ENCODE measurements at places on chromosomes 4 and X. TPM values are rescaled to one million over a fixed set of nuclear protein-coding genes. Genes with fewer than 3 reads are reported as not detected.

- H3K4me1 ChIP-seq = peaks cover 5% of the 10 kb centered on the region
- no peaks in the 10 kb centered on the region for H3K36me3 ChIP-seq
- H3K27ac ChIP-seq = no peak overlapping the region
Observed at GRCh38 chrX:13265549-13266132, 54.2 kb downstream of the ATXN3L start.

DNA sequence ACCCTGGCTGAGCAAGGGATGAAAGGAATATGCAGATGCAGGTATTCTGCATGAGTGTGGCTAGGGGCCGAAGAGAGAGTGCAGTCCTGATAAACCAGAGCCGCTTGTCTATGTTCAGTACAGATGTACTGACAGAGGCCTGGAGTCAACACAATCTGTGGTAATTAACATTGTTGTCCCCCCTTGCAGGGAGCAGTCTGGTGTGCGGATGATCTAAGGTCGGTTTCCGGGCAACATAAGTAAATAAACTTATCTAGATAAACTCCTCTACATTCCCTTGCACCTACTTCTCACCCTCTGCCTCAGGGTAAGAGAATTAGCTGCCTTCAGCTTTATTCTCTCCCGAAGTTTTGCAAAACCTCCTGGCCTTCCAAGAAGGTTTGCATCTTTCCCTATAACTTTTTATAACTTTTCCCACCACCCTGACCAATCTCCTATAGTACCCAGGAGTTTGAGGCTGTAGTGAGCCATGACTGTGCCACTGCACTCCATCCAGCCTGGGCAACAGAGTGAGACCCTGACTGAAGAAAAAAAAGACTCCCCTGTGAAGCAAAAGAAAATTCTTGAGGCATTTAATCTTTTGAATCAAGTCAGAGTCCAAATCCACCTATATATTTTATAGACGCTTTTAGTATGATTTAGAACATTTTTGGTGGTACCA is 26.6 kb downstream of the SNX25 start:
- no peak for DNase-seq
- peaks cover 8% of the 10 kb centered on the region for H3K36me3 ChIP-seq

- H3K27ac ChIP-seq = no peak overlapping the region
- no peaks in the 10 kb centered on the region for H3K4me1 ChIP-seq
- H3K36me3 ChIP-seq = peaks cover 35% of the 10 kb centered on the region
- DNase-seq = no peak
Observed at GRCh38 chrX:71239781-71240180, 14.2 kb downstream of the ZMYM3 start.

DNA sequence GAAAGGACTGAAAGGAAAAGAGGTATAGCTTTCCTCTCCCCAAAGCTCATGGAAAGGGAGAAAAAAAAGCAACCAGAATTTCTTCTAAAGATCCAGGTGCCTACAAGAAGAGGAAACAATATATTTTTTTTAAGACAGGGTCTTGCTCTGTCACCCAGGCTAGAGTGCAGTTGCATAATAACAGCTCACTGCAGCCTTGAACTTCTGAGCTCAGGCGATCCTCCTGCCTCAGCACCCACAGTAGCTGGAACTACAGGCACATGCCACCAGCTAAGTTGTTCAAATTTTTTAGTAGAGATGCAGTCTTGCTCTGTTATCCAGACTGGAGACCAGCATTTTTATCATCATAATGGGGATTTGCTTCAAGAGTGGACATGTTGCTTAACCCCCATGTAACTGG is 30.5 kb upstream of the BBS12 start:
- no peak overlapping the region for H3K27ac ChIP-seq
- H3K4me3 ChIP-seq = no peak overlapping the region
- H3K36me3 ChIP-seq = no peaks in the 10 kb centered on the region
- no peaks in the 10 kb centered on the region for H3K4me1 ChIP-seq
- no peak for DNase-seq

DNA sequence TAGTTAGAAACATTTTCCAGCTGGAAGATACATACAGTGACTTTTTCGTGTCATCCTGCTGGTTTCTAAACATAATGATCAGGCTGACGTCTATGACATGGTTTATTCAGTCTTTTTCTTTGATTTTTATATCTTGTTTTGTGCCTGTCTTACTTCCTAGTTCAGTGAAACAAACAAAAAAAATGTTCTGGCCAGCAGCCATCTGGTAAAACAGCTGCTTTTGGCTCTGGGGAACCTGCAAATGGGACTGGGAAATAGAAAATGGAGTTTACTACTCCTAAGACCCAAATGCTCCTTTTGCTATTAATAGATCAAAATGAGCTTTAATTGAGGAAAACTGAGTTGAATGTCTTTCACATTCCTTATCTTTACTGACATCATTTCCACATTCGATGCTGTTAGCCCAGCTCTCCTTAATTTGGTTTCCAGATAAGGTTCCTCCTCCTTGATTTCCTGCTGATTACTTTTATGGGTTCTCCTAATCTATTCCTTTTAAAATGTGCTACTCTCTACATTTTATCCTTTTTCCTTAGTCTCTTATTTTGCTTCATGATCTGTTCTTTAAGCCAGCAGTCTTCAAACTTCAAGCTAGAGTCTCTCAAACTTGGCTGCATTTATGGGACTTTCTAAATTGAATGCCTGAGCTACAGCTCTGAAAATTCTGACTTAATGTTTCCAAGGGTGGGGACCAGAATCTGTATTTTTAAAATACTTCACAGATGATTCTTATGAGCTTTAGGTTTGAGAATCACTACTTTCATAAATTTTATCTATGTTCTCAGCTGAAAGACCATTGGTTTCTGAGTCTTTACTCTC is 499.5 kb downstream of the ANKRD50 start:
- H3K4me3 ChIP-seq = no peak overlapping the region
- H3K36me3 ChIP-seq = no peaks in the 10 kb centered on the region

- DNase-seq = peak; percentile 26
- H3K27me3 ChIP-seq = no peaks in the 10 kb centered on the region
- H3K4me3 ChIP-seq = no peak overlapping the region
- H3K4me1 ChIP-seq = peaks cover 25% of the 10 kb centered on the region
- H3K36me3 ChIP-seq = peaks cover 6% of the 10 kb centered on the region
Observed at GRCh38 chr4:48909697-48910096, 3.1 kb upstream of the OCIAD2 start.

GRCh38 chr4:169665046-169665737 is 44.8 kb downstream of the CLCN3 start:
- H3K36me3 ChIP-seq = peaks cover 24% of the 10 kb centered on the region
- peaks cover 16% of the 10 kb centered on the region for H3K4me1 ChIP-seq
- H3K27ac ChIP-seq = no peak overlapping the region
- DNase-seq = no peak
- H3K27me3 ChIP-seq = no peaks in the 10 kb centered on the region

GRCh38 chrX:132206259-132206658 is 13.0 kb downstream of the RAP2C start:
- H3K27ac ChIP-seq = no peak overlapping the region
- peaks cover 16% of the 10 kb centered on the region for H3K4me1 ChIP-seq
- H3K27me3 ChIP-seq = no peaks in the 10 kb centered on the region
- peaks cover 17% of the 10 kb centered on the region for H3K36me3 ChIP-seq

GRCh38 chrX:21863241-21863640 is 7.5 kb downstream of the YY2 start:
- H3K27me3 ChIP-seq = no peaks in the 10 kb centered on the region
- H3K4me1 ChIP-seq = peaks cover 6% of the 10 kb centered on the region
- H3K27ac ChIP-seq = no peak overlapping the region
- H3K4me3 ChIP-seq = no peak overlapping the region

DNA sequence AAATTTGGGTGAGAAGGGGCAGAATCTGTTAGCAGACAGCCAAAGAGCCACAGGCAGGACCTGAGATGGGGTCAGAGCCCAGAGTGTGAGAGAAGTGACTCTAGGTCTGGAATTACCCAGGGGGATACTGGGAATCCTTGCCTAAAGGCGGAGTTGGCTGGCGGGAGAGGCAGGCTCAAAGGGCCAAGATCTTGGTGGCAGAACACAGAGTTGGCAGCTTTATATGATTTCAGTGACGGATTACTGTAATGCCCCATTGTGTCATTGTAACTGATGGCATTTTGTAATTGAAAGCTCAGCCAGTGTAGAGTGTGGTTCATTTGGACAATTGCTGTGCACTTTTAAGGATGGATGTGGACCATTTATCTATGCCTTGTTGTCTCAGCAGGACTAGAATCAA is 77.3 kb downstream of the SMIM20 start:
- no peak overlapping the region for H3K27ac ChIP-seq
- H3K27me3 ChIP-seq = peaks cover 8% of the 10 kb centered on the region
- no peaks in the 10 kb centered on the region for H3K36me3 ChIP-seq
- DNase-seq = no peak
- H3K4me3 ChIP-seq = no peak overlapping the region

DNA sequence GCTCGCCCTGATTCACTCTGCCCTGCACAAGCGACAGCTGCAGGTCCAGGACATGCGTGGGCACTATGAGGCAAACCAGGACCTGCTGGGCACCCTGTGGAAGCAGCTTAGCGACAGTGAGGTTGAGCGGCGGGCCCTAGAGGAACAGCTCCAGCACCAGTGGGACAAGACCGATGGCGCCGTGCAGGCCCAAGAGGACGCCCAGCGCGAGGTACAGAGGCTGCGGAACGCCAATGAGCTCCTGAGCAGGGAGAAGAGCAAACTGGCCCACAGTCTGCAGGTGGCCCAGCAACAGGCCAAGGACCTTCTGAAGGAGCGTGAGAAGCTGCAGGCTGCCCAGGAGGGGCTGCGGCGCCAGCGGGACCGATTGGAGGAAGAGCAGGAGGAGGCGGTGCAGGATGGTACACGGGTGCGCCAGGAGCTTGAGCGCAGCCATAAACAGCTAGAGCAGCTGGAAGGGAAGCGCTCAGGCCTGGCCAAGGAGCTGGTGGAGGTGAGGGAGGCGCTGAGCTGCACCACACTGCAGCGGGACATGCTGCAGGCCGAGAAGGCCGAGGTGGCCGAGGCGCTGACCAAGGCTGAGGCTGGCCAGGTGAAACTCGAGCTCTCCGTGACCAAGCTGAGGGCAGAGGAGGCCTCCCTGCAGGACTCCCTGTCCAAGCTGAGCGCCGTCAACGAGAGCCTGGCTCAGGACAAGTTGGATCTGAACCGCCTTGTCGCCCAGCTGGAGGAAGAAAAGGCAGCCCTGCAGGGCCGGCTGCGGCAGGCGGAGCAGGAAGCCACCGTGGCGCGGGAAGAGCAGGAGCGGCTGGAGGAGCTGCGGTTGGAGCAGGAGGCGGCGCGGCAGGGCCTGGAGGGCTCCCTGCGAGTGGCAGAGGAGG is 12.8 kb downstream of the SMIM10L2A start:
- H3K4me1 ChIP-seq = peaks cover 9% of the 10 kb centered on the region
- peaks cover 5% of the 10 kb centered on the region for H3K27me3 ChIP-seq
- H3K4me3 ChIP-seq = no peak overlapping the region
- no peak overlapping the region for H3K27ac ChIP-seq

DNA sequence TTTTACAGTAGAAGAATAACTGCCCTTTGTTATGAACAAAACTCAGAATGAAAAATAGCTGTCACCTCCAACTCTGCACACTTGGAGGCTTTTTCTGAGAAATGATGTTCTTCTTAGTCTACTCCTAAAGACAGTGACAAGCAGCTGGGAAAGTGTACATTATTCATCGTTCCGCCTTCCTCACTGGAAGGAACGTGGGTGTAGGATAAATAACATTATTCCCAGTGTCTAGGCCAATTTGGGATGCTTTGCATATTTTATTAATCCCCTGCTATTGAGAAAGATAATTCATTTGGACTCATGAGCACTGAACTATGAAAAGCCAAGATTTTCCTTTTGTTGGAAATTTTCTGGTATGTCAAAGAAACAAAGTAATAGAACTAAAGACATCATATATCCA is 87.8 kb downstream of the VCX2 start:
- DNase-seq = no peak
- no peaks in the 10 kb centered on the region for H3K36me3 ChIP-seq
- no peaks in the 10 kb centered on the region for H3K27me3 ChIP-seq

- no peak overlapping the region for H3K4me3 ChIP-seq
- H3K36me3 ChIP-seq = peaks cover 3% of the 10 kb centered on the region
- peaks cover 2% of the 10 kb centered on the region for H3K4me1 ChIP-seq
- H3K27ac ChIP-seq = no peak overlapping the region
- H3K27me3 ChIP-seq = peaks cover 35% of the 10 kb centered on the region
Observed at GRCh38 chr4:52665592-52665991, 6.5 kb upstream of the USP46 start.

DNA sequence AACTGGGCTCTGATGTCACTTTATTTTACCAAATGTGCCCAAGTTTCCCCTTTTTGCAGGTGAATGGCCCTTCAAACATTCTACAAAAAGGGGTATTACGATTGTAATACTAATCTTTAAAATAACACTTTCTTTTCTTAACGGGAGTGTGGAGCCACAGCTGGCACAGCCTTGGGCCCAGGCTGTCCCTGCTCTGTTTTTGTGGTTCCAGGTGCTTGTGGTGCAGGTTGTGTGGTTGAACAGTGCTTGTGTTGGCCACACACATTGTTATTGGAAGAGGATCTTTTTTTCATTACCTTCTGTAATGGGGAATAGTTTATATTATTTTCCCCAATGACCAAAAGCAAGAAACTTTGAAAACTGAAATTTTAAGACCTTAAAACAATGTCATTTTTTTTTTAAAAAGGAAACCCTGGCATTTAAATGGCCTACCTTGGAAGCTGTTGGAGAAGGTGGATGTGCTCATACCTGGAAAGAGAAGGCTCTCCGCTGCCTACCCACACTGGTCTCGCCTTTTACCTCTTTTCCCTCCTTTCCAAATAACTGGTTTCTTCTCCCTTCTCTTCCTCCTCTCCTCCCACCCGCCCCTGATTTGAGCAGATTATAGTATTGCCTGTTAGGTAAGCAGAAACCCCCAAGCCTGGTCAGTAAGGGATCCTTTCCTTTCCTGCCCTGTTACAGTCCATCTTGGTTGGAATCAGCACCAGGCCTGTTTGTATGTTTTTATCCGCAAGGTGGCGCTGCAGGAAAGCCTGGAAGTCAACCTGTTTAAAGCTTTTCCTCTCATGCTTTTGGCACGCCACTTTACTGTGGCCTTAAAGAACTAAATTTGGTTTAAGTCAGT is 28.6 kb downstream of the HADH start:
- H3K4me3 ChIP-seq = no peak overlapping the region
- H3K27ac ChIP-seq = peak overlapping the region; percentile 58
- H3K36me3 ChIP-seq = peaks cover 52% of the 10 kb centered on the region
- H3K27me3 ChIP-seq = no peaks in the 10 kb centered on the region
- DNase-seq = peak; percentile 90

DNA sequence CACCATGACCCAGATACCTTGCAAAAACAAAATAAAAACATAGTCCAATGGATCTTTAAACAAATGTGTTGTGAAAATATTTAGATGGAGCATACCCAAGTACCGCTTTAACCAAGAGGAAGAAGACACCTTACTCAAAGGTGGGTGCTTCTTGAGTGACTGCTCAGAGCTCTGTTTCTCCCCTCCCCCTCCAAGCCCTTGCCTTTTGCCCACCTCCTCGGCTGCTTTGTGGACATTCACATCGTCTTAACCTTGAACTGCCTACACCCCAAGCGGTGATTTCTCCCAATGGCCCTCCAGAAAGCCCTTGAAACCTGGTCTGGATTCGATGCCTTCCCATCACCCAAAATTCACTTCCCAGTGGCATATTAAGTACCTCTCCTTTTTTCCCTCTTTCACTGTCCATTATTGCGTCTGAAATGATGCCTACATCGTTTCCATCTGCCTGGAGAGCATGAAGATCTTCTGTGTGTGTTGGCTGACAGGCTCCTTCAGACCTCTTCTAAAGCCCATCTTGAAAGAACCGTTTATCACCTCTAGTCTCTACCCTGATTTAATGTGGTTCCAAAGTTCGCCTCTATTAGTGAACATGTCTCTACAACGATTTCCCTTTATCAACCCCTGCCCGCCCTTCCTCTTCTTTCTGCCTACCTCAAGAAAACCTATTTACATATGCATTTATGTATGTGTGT is 968 bp downstream of the GPRIN3 start:
- H3K27ac ChIP-seq = peak overlapping the region; percentile 84
- H3K4me3 ChIP-seq = peak overlapping the region; percentile 90
- H3K4me1 ChIP-seq = peaks cover 62% of the 10 kb centered on the region
- peaks cover 47% of the 10 kb centered on the region for H3K36me3 ChIP-seq
- peak; percentile 52 for DNase-seq

Gene SLC6A14
- not detected for total RNA-seq

Gene RS1
- total RNA-seq = not detected

Gene GABRG1
- total RNA-seq = not detected

Gene S100P
- 8.5 TPM for total RNA-seq

Gene FATE1
- total RNA-seq = not detected

Gene MAGEB1
- not detected for total RNA-seq

All from activated CD8-positive, alpha-beta T cell treated with anti-CD3 and anti-CD28 coated beads, Interleukin-2, amount 10 ng/mL, durations not matched to agents 7 days and 5 days (primary cell).